ENCODE measurements at places on chromosomes 3 and 15.

- DNase-seq: no peak
These were observed 49.4 kb upstream of the ACVR2B start for GRCh38 chr3:38404286-38404685.

DNA sequence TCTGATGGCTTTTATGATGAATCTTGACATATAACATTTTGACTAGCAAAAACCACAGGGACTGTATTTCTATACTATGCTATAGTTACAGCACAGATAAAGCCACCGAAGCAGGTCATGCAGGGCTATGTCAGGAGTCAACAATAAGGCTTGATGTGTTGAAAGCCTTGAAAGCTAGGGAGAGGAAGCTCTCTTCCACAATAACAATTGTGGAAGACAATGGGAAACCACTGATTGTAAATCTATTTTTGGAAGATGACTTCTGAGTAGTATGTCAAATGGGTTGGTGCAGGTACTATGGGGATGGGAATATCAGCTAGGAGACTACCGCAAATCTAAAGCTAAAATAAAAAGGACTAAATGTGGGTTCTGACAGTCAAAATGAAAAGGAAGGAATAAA is 4.0 kb upstream of the AQR start:
- DNase-seq: no peak

DNA sequence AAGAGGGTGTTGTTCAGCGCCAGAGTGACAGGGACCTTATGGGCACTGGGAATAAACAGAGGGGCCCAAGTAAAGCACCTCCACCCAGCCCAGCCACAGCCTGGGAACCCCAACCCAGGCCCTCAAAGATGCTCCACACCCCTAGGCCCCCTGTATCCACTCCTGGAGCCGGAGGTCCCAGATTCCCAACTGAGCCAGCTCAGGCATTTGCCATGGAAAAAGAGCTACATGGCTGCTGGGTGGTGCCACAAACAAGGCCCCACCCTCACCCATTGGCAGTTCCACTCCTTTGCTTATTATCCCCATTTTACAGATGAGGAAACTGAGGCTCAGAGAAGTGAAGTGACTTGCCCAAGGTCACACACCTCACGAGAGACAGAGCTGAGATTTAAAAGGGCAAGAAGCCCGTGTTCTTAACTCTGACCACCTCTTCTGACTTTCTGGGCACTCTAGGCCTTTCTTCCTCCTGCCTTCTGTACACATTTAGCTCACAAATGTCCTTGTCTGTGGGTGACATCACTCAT is 16.9 kb downstream of the ANPEP start:
- no peak for DNase-seq

GRCh38 chr3:169545606-169546005 is 117.9 kb downstream of the MECOM start:
- DNase-seq: no peak

DNA sequence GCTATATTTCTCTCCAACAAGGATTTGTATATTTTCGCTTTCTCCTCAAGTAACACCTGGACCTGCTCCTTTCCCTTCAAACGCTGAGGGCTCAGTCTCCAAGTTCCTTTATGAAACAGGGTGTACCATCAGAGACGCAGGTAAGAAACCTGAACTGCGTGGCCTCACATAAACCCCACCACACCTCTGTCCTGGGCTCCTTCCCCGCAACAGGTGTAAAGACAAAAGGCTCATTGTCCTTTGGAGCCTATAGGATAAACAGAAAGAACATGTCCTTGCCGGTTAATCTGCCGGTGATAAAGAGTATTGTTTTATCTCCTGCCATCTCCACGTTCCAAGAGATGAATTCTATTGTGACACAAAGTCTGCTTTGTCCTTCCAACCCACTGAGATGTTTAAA is 111.8 kb upstream of the ADAMTS9 start:
- DNase-seq: no peak

GRCh38 chr15:59438625-59439290 is 772 bp downstream of the FAM81A start:
- DNase-seq: no peak

GRCh38 chr3:79517766-79518413 is 249.9 kb downstream of the ROBO1 start:
- DNase-seq: no peak

DNA sequence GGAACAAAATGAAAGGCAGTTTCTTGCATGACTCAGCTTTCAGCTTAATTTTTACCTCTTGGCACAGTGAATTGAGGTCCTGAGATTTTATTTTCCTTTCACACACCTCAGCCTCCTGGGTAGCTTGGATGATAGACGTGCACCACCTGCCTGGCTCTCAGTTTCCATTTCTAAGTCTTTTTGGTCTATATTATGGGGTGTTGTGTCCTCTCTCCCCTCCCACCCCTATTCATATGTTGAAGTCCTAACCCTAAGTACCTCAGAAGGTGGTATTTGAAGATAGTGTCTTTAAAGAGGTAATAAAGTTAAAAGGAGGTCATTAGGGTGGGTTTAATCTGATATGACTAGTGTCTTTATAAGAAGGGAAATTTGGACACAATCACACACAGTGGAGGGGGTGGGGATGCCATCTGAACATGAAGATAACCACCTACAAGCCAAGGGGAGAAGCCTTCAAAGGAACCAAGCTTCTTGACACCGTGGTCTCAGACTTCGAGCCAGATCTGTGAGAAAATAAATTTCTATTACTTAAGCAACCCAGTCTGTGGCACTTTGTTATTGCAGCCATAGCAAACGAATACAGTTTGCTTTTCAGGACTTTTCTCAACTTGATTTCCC is 85.2 kb downstream of the STRIT1 start:
- DNase-seq: no peak

- no peak for DNase-seq
These were observed 463.4 kb upstream of the NDN start for GRCh38 chr15:24150542-24150941.

GRCh38 chr3:170558427-170558826 is 27.4 kb downstream of the SLC7A14 start:
- DNase-seq: no peak

DNA sequence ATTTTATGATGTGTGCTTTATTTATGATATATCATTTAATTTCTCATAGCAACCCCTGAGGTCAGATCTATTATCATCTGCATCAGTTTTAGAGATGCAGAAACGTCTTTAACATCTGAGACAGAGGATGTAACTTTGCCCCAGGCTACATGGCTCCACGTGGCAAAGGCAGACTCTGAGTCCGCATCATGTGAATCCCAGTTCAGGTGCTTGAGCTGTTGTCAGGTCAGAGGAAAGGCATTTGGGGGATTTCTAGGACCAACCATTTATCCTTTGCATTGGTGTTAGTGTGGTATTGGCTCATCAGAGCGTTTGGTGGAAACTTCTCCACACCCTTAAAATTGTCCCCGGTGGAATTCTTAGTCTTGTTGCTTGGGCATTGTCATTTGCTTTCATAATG is 10.8 kb downstream of the CACNA2D3 start:
- DNase-seq: no peak

DNA sequence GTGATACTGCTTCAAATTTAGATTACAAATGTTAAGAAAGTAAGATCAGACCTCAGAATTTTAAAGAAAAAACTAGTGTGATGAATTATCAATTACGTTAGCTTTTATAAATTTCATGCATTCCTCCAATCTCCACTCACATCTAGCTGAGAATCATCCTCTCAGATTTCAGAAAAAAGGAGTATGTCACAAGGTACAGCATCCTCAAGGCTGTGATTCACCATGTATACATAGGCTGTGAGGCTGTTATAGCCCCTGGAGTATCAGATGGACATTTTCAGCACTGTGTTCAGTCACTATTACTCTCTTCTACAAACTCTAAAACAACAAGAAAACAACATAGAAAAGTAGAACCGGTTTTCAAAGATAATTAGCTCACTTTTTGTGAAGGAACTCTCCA is 214.4 kb downstream of the PCCB start:
- no peak for DNase-seq

DNA sequence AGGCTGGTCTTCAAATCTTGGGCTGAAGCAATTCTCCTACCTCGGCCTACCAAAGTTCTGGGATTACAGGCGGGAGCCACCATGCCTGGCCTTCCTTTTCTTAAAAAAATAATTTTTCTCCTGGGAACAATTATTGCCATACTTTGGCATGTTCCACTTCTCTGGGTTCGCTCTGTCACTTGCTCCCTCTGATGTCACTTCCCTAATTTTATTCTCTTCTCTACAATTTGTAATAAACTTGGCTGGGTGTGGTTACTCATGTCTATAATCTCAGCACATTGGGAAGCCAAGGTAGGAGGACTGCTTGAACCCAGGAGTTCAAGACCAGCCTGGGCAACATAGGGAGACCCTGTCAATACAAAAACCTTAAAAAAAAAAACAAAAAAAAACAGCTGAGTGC is 6.1 kb upstream of the IMPDH2 start:
- DNase-seq: no peak

- DNase-seq: no peak
These were observed 9.9 kb upstream of the ARHGEF3 start for GRCh38 chr3:56811546-56812202.

DNA sequence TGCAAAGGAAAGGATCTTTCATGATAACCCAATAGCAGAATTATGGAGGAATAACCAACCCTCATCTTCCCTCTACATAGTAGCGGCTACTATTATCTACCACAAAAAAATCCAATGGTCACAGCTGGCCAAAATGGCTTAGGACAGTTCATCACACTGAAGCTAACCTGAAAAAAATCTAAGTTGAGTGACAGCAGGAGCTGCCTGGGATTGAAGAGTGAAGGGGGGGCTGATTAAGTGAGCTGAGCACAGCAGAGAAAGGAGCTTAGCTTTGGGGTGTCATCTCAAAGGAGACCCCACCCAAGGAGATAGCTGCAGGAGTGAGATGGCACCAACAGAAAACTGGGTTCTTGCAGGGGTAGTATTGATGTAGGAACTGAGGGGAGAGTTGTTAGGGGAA is 33.6 kb downstream of the CCNL1 start:
- DNase-seq: no peak
